ENCODE measurements at places on chromosomes 13 and 19.

DNA sequence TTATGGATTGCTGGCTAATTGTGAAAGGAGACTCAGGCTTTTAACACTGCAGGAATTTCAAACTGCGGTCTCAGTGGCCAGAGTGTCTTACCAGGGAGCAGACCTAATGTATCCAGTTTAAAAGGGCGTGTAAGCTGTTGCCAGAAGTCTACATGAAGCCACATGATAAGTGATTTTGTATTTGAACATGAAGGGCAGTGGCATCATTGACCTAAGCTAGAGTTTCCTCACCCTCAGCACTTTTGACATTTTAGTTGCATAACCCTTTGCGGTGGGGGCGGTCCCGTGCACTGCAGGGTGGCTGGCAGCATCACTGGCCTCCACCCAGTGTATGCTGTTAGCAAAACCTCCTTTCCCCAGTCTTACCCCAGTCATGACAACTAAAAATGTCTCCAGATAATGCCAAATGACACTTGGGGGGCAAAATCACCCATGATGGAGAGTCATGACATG lies 23.7 kb upstream of the GPR18 start:
- peak; percentile 46 for DNase-seq

DNA sequence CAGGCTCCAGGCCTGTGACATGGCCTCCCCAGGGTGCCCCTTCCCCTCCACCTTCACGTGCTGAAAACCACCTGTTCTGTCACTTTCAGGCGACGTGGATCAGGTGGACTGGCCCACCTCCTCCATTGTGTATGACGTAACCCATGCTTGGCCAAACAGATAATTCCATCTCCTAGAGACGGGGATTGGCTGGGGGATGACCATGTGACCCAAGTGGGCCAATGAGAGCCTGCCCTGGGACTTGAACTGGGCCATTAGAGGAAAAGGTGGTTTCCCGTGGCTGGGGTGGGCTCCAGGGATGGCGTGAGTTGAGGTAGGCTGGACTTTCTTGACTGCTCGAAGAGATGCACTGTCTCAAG lies 3.6 kb upstream of the ADAMTSL5 start:
- DNase-seq: no peak

DNA sequence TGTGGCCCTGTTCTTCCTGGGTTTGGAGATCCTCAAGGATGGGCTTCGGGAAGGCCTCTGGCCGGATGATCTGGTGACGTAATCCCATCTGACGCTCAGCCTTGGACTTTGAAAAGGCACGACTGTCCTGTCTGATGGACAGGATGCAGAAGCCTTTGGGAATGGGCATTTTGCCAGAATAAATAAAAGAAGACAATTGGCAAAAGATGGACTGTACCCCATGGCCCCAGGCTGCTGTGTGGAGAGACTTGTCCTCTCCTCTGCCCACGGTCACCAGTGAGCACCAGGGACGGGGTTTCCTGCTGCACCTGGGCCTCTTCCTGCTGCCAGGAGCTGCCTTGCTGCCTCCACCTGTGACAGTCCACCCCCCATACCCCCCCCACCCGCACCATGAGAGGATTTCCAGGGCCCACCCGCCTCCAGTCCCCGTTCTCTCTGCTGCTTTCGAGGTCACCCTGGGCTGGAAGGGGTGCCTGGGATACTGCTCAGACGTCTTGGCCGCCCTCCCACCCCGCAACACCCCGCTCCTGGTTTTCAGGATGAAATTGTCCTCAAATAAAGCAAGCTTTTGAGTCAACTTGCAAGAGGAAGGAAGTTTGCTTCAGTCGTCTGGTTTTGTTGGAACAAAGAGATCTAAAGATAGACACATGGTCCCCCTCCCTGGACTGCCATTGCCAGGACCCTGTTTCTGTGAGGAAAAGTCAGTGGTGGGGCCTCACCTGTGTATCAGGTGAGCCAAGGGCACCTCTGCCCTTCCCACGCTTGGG lies 40.9 kb downstream of the MCF2L start:
- DNase-seq: no peak

DNA sequence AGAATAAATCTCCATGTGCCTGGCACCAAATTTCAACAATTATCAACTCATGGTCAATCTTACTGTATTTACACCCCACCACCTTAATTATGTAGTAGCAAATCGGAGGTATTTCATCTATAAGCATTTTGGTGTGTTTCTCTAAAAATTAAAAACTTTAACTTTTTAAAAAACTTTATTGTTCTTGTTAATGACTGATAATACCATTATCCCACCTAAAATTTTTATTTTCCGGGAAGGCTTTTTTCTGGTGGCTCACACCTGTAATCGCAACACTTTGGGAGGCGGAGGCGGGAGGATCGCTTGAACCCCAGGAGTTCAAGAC lies 453 bp upstream of the PDCD2L start:
- DNase-seq: no peak

- DNase-seq: no peak
These were observed 3.1 kb upstream of the FFAR1 start for GRCh38 chr19:35344511-35345031.

DNA sequence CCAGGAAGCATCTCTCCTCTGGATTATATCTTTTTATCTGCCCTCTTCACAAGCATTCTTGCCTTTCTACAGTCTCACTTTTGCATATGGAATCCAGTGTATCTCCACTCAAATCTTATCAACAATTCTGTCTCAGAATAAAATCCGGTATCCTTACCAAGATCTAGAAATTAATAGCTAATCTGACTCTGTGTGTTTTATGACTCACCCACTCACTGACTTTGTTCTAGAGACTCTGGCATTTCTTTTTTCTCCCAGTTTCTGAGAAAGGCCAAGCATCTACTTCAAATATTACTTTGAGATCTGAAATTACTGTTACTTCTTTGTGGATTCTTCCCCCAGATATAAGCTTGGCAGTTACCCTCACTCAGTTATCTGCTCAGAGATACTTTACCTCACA lies 913.5 kb upstream of the ATXN8OS start:
- no peak for DNase-seq

- DNase-seq: no peak
These were observed 36.3 kb upstream of the SLC10A2 start for GRCh38 chr13:103102482-103102881.

DNA sequence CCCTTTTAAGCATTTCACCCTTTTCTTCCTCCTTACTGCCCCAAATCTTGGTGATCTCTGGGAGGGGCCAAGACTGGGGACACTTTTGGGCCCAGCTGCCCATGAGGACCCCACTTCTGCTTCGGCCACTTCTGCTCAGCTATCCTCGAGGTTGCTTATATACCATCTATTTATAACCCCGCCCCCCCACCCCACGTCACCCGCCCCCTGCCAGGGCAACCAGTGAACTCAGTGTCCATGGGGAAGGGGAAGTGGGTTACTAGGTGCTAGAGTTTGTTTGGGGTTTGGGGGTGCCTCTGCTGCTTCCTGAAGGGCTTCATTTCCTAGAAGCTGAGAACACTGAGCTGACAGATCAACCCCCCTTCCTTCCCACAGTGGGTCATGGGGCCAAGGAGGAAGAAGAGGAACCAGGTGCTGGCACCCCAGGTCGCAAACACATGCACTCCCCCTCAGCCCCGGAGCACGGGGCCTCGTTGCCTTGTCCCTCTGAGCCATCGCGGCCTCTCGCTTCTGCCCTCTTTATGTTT lies 6.1 kb upstream of the ADGRE5 start:
- peak; percentile 66 for DNase-seq

DNA sequence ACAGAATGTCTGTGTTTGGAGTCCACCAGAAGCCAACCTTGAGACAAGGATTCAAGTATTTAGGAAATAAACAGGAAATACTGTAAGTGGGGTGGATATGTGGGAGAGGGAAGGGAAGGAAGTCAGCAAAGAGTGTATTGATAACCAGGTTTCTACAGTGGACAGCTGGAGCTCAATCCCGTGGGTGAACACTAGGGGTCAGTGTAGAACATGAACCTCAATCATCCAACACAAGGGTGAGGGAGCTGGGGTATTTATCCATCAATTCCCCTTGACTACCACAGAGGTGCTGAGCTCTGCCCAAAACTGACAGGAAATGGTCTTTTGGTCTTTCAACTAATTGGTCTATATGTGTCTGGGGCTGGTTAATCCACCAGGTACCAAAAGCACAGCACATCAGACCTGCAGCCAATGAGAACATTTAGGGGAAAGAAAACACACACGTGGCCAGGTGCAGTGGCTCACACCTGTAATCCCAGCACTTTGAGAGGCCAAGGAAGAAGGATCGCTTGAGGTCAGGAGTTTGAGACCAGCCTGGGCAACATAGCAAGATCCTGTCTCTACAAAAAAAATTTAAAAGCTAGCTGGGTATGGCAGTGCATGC lies 5.6 kb upstream of the SYDE1 start:
- DNase-seq: no peak

DNA sequence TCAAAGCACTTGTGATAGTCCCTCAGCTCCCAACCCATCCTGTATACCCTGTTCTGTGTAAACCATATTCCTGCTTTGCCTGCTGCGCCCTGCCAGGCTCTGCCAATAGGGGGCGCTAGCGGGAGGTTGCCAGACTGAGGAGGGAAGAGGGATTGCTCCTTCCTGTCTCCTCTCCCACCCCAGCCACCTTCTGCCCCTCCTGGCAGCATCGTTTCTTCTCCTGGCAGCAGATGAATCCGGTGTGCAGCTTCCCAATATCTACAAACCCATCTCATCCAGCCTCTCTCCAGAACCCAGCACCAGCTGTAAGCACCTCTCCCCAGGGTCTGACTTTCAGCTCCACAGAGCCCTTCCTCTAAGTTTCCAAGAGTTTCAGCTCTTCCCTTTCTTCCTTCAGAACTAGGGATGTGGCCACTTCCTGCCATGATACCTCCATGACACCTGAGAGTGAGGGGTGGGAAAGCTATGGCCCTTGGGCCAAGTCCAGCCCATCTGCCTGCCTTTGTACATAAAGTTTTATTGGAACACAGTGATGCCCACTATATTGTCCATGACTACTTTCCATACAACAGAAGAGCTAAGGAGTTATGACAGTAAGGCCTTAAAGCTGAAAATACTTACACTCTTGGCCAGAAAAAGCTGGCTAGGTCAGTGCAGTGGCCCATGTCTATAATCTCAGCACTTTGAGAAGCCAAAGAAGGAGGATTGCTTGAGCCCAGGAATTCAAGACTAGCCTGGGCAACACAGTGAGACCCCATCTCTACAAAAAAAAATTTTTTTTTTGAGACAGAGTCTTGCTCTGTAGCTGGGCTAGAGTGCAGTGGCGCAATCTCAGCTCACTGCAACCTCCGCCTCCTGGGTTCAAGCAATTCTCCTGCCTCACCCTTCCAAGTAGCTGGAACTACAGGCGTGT lies 34.5 kb upstream of the ATP1A3 start:
- DNase-seq: no peak

- no peak for DNase-seq
These were observed 3.6 kb upstream of the FAM124A start for GRCh38 chr13:51218626-51219025.

GRCh38 chr19:50626011-50626410 lies 13.7 kb downstream of the SYT3 start:
- DNase-seq: no peak

GRCh38 chr19:17770613-17771012 lies 19.3 kb downstream of the FCHO1 start:
- no peak for DNase-seq

GRCh38 chr19:6232601-6233055 lies 47.1 kb downstream of the MLLT1 start:
- DNase-seq: no peak

GRCh38 chr13:37652596-37652995 lies 54.0 kb upstream of the POSTN start:
- no peak for DNase-seq

DNA sequence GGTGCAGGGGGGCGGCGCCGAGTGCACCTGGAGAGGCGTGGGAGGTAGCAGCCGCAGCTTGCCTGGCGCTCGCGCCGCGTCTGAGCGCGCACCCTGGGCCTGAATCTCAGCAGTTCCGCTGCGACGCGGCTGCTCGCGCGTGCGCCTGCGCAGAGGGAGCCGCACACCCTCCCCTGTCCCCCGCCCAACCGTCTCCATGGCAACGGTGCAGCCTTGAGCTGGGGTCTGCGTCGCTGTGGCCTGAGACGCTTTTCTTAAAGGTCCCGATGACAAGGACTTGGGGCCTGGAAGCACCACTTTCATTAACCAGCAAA lies at the start of gene PNMA8B:
TSS of gene PNMA8B (minus strand) at position 82 of the 314 bp plus-strand sequence. CDS start 402 bp downstream, outside the sequence.
- DNase-seq: no peak

Measured in activated effector memory CD4-positive, alpha-beta T cell treated with Interleukin-2 at 50 U/mL for 16 hours (primary cell).